H54 (cell line): ENCODE measurements at places on chromosomes 1 and 21.

DNA sequence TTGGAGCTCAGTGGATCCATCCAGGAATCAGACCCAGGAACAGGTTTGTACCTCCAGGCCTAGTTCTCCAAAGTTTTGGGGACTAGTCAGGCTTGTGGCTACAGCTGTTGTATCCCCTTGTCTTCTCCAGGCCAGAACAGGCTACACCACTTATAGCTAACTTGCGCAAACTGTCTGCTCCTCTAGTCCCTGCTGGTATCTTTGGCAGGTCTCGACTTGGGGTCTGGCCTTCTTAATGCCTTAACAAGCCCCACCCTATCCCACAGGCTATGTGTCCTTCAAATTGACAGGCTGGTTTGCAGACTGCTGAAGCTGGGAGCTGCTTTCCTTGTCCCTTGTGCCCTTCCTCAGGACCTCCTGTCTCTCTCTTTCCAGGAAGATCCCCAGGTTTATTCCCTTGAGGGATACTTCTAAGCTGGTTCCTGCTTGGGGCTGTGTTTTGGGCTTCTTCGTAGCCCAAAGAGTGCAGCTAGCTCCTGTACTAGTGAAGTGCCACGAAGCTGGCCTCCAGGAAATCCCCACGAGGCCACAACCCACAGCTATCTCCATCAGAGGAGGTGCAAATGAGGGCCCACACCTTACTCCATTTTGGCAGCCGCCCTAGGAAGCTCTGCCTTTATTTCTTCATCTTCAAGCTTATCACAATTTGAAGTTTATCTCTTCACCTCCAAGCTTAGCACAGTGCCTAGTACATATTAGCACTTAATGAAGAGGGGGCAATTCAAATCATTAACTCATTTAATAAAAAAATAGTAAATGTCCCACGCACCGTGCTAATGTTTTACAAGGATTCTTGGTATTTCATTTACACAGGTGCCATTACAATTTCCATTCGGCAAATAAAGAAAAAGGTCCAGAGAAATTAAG, 683 bp upstream of the DMAP1 start:
- DNase-seq: no peak

DNA sequence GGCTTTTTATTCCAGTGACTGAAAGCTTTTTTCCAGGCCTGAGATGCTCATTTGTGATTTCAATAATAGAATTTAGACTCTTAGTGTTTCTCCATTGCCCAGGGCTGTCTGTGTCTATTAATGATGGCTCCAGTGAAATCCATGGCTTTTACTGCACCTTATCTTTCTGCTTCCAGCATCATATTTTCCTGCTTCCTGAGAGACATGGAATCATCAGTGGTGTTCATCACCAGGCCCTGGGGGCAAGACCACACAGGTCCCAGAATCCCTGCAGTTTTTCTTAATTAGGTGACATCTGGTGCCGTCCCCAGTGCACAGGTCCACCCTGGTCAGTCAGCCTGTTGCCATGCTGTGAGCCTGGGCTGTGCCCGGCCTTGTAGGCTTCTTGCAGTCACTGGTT, 15.5 kb downstream of the NT5C1A start:
- no peak for DNase-seq

DNA sequence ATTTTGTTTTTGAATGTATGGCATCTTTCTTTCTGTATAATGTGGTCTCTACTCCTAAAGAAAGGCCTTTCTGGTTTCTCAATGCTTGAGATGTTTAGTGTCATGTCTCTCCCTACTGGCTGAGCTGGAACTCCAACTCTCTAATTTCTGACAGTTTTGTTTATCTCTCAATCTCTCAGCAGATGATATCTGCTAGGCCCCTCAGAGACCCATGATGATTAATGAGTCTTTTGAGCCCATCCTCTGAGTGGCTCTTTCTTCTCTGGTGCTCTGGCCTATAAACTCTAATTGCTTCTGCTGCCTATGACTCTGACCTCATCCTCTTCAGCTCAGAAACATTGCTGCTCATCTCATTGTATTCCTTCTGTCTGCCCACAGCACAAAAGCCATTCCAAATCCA, 46.6 kb downstream of the CRB1 start:
- DNase-seq: no peak

GRCh38 chr1:221620437-221621384, 121.2 kb downstream of the DUSP10 start:
- no peak for DNase-seq

DNA sequence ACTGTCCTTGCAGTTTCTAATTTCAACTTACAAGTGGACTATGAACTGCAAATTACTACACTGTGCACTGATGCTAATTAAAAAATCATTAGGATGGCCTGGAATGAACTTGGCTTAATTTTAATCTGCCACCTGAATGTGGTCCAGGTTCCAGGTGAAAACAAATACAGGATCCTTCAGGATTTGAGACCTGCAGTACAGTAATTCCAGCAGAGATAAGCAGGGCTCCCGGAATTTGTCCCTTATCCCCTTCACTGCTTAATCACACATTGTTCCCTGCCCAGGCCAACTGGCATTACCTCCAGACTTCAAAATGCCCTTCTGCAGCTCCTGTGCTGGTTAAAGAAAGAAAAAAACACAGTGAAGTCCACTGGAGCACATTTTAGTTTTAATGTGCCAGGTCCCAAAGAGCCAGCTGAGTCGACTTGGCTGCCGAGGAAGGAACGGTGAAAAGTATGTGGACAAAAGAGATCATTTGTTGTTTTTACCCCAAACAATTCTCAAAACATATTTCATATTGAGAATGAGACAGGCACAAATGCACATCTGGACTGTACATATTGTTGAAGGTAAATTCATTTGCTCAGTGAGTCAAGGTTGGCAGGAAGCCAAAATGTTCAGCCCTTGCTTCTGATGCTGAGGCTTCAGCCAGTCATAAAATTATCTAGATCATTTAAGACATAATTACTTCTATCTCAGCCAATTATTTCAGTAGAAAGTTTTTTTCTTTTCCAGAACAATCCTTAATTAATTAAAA, 28.3 kb downstream of the DEGS1 start:
- no peak for DNase-seq

DNA sequence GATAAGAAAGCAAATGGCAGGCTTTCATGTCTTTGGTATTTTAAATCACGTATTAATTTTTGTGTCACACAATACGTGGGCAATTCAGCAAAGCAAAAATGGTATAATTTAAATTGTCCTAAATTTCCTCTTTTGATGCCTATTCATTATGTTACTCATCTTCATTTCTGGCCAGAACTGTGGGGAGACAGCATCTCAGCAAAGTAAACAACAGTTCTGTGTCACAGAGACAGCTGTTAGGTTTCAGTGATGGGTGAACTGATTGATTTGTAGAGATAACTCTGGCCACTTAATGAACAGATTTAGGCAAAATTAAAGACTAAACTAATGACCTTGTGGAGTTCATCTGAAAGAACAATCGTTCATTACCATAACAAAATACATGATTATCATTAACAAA, 49.2 kb downstream of the FH start:
- DNase-seq: no peak

- DNase-seq: no peak
Observed at GRCh38 chr1:203082571-203083462, 3.0 kb downstream of the MYOG start.

DNA sequence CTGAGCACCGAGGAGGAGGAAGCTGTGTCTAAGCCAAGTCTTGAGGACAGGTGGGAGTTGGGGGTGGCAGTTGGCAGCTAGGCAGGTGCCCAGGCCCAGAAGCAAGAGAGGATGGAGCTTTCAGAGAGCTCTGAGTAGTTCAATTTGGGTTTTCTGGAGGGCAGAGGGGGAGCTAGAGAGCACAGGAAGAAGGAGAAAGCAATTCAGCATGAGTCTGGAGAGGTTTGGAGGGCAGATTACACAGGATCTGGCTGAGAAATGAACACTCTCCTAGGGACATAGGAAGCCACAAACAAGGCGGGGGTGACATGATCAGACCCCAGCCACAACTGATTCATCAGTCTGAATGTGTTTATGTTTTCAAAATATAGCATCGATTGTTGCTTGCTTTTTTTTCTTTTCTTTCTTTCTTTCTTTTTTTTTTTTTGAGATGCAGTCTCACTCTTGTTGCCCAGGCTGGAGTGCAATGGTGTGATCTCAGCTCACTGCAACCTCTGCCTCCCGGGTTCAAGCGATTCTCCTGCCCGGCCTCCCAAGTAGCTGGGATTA, 23.8 kb downstream of the PTPRF start:
- DNase-seq: peak; percentile 60

DNA sequence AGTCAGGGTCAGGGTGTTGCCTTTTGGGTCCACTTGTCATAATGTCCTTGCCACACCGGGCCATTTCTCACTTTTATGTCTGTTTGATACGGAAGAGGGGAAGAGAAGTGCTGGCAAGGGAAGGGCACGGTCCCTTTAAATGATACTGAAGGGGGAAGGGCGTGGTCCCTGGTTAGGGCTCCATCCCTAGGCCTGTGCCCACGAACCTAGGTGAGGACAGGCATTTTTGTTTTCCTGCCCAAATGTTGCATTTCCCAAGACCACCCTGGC, 25.2 kb downstream of the B3GALT5 start:
- no peak for DNase-seq

GRCh38 chr1:211908453-211908852, 77.9 kb upstream of the LPGAT1 start:
- no peak for DNase-seq

DNA sequence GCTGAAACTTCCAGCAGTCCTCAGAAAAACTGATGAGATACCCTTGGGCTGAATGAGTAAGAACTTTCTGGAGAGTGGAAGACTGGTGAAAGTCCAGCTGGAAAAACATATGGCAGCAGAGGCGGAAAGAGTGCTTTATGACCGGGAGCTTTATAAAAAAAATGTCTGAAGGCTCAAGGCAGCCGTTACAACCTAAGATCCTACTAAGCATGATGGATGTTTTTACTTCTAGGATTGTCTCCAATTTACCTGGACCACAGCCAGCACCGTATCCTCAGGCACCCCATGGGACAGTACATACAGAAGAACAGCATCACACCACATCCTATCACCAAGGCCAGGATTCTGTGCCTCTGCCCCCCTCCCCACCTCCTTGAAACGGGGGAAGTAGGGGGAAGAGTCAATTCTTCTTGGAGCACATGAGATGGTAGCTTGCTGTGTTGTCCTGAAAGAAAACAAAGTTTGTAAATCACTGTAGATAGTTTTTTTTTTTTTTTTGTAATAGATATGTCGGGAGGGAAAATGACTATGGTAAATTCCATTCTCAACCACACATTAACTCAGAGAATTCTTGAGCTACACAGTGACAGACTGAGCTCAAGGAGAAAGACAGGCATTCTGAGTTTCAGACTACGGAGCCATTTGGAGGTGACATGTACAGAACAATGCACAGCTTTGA, 11.8 kb upstream of the IRF2BP2 start:
- DNase-seq: no peak

DNA sequence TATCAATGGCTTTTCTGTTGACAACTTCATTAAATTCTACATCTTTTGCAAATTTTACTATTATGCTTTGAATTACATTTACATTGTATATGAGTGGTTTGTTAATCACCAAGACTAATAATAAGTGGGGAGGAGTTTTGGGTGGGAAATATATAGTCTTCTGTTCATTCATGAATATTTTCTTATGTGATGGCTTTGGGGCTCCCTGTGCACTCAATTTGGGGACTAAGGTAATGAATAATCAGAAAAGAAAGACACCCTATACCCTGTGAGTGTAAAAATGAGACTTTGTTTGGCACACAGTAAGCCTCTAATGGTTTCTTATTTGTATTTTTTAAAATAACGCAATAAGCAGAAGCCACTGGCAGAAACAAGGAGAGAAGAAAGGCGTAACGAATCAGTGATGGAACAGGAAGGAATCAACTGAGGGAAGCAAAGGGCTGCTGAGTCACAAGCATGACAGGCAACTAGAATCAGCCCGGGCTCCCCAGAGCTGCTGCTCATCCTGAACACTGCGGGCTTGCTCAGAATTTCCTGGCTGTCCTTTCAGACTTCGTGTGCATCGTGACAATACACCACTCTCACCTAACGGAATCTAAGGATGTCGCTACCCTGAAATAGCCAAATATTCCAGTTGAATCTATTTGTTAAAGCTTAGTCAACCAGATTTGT, 20.8 kb upstream of the RGS2 start:
- DNase-seq: peak; percentile 34

DNA sequence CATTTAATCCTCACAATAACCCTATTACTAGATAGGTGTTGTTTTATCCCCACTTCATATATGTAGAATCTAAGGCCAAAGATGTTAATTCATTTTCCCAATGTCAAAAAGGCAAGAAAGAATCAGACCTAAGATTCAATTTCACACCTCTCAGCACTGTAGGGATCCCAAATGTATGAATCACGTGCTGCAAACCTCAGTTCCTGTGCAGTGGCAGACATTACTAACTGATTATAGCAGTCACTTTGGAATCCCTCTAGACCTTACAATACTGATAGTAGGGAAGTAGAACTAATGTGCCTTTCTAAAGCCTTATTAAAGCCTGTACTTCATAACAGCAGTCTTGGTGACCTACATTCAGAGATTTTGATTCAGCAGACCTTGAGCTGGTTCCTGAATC, 2.3 kb downstream of the C1orf87 start:
- DNase-seq: no peak

GRCh38 chr1:111441573-111442192, 7.4 kb downstream of the WDR77 start:
- no peak for DNase-seq

- no peak for DNase-seq
Observed at GRCh38 chr21:41831453-41831831, 47.7 kb downstream of the PRDM15 start.

DNA sequence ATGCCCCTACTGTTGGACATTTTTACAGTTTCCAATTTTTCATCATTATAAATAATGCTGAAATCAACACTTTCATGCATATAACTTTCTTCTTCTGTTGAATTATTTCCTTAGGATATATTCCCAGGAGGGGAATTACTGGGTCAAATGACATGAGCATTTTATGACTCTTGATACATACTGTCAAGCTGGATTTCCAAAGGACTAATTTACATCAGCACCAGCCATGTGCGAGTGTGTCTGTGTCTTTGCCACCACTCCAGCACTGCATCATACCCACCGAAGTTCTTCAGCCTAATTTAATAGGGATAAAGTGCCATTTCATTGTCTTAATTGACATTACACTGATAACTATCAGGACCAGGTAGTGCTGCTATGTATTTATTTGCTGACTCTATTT, 146.7 kb downstream of the CSMD2 start:
- DNase-seq: no peak

GRCh38 chr1:39220891-39221870, 16.7 kb downstream of the MACF1 start:
- no peak for DNase-seq

GRCh38 chr1:240074908-240075307, 16.8 kb upstream of the FMN2 start:
- DNase-seq: no peak

GRCh38 chr1:236113324-236114032, 28.9 kb upstream of the GPR137B start:
- DNase-seq: no peak

DNA sequence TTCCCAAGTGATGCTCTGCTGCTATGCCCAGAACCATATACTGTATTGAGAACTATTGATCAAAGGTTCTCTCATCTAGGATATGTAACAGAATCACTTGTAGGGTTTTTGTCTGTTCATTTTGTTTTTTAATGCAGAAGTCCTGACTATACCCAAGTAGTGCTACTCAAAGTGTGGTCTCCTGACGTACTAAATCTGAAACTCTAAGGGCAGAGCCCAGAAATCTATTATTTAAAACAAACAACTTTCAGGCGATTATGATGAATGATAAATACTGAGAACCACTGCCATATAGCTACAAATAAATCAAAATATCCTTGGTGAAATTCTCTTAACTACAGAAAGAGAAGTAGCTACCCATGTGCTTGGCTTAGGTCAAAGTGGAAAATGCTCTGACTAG, 10.1 kb downstream of the ZZZ3 start:
- DNase-seq: no peak
